ENCODE measurements at places on chromosomes 2 and 18.

DNA sequence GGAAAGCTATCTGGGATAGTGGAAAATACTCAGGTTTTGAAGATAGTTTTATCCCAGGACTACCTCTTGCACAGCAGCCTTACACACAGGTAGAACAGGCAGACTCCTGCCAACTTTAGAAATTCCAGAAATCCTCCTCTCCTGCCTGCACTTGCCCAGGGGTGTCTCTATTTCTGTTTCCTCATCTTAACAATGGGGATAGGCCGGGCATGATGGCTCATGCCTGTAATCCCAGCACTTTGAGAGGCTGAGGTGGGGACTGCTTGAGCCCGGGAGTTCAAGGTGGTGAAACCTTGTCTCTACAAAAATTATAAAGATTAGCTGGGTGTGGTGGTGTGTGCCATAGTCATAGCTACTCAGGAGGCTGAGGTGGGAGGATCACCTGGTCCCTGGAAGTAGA, 117.0 kb upstream of the ARL5A start:
- no peak for DNase-seq

DNA sequence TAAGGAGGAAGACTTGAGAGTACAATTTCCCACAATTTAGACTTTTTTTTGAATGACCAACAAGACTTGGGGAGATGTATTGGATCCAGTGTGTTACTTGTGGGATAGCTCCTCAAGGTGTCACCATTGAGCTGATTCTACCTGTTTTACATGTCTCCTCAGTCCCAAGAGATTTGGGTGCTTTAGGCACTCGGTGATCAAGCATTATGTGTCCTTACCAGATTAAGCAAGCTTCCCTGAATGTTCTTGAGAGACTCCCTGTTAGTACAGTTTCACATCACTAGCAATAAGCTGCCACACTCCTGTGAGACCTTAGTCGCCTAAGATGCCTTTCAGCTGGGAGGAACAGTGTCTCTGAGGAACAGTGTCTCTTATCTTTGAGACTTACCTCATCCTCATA, 384.3 kb upstream of the SYT4 start:
- DNase-seq, result no peak

DNA sequence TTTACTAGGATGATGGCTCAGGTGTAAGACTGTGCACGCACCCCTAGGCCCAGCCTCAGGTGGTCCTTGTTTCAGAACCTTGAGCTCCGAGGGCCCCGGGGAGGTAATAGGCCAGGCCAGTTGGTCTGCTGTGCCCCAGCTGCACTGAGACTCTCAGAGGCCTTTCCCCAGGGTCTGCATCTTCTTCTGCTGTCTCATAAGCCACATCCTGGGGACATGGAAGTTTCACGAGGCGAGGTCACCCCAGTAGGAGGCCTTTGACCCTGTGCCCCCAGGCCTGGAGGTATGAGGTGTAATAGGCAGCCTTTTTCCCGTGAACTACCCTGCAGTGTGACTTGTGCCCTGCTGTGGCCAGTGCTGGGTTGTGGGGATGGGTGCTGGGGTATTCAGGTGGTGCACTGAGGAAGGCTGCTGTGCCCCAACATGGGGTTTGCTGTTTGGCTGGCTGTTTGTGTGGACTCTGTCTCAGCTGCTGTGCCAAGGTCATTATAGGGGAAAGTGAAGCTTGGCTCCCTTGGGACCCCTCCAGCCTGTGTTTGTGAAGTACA, 6.9 kb downstream of the OXER1 start:
- no peak for DNase-seq

- DNase-seq, result no peak
Observed at GRCh38 chr18:30944773-30945417, 97.6 kb downstream of the DSC3 start.

DNA sequence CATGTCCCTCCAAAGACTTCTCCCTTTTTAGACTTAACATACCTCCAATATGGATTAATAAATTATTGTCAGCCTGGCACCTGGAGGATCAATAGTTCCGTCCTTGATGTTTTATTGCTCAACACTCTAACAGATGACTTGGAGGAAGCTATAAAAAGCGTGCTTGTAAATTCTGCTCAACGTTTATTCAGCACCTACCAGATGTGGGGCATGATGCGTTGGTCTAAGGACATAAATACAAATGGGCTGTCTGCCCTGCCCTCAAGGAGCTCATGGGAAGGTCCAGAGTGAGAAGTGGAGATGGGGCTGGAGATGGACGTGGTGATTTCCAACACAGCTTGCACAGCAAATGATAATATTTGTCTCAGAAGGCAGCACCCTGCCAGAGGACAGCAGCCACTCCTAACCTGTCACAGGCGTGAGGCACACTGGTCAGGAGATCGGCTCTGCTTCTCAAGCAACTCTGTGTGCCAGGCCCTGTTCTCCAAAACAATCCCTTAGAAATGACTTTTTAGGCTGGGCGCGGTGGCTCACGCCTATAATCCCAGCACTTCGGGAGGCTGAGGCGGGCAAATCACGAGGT, 25.5 kb upstream of the ZCCHC2 start:
- DNase-seq, result no peak

GRCh38 chr2:173571021-173571821, 216.5 kb downstream of the CDCA7 start:
- DNase-seq, result no peak

- no peak for DNase-seq
Observed at GRCh38 chr18:37251679-37252078, 313.9 kb downstream of the CELF4 start.

DNA sequence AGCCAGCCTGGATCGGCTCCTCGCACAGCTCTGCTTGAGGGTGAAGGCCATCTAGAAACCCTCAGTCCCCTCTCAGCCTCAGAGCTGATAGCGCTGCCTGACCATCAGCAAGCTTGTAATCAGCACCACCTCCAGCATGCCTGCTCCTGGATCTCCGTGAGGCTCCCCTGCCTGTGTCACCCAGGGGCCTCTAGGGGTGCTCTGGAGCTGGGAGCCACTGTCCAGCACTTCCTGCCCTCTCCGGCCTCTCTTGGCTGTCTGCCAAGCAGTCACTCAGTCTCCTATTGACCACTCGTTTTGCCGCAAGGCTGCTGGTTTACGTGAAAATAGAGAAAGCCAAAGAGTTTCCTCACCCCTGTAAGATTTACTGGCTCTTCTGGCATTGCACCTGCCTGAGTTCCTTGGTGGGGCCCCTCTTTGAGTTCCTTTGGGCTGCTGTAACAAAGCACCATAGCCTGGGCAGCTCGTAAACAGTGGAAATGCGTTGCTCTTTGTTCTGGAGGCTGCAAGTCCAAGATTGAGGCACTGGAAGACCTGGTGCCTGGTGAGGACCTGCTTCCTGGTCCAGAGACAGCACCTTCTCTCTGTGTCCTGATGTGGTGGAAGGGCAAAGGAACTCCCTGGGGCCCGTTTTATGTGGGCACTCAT, 17.9 kb downstream of the CAPN10 start:
- peak; percentile 58 for DNase-seq

GRCh38 chr2:190867212-190867611, 13.4 kb upstream of the GLS start:
- no peak for DNase-seq

DNA sequence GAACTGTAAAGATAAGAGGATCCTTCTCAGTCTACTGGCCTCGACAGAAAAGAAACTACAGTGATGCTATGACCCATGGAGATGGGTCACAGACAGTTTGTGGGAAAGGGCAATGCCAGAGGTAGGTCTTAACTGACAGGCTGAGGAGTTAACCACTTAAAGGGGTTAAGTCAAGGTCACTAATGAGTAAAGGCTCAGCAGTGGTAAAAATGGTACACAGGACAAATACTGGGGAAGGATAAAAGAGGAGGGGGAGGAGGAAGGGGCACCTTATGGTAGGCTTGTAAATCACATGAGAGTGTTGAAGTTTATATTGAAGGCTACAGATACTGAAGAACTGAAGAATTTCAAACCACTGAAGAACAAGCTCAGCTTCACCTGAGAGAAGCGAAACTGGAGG, 9.9 kb downstream of the IER3IP1 start:
- DNase-seq, result no peak

GRCh38 chr2:152791979-152792378, 73.6 kb downstream of the ARL6IP6 start:
- no peak for DNase-seq

GRCh38 chr2:69916106-69916505, 1.2 kb downstream of the MXD1 start:
- DNase-seq, result no peak

DNA sequence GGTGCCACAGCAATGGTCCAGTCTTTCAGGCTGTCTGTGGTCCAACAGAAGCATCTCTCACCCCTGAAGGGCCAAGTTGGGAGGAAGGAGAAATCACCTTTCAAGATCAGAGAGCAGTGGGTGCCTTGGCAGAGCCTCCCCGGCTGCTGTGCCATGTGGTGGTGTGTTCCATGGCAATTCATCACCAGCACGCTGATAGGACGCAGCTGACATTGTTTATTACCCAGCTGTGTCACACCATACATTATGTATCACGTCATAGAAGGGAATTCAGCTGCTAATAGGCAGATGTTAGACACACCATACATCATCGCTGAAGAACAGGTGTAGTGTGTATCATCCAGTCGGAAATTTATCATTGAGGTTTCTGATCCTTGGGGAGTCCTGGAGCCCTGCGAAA, 29.6 kb upstream of the RPL31 start:
- no peak for DNase-seq

DNA sequence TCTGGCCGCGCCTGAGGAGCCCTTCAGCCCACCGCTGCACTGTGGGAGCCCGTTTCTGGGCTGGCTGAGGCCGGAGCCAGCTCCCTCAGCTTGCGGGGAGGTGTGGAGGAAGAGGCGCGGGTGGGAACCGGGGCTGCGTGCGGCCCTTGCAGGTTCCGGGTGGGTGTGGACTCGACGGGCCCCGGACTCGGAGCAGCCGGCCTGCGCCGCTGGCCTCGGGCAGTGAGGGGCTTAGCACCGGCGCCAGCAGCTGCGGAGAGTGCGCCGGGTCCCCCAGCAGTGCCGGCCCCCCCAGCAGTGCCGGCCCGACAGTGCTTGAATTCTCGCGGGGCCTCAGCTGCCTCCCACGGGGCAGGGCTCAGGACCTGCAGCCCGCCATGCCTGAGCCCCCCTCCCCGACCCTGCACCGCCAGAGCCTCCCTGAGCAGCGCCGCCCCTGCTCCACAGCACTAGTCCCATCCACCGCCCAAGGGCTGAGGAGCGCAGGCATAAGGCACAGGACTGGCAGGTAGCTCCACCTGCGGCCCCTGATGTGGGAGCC, 534.2 kb downstream of the ZNF804A start:
- DNase-seq, result no peak

GRCh38 chr18:73316513-73316912, 448.7 kb upstream of the NETO1 start:
- DNase-seq, result no peak

- DNase-seq, result no peak
Observed at GRCh38 chr18:30987467-30988241, 54.9 kb downstream of the DSC3 start.

DNA sequence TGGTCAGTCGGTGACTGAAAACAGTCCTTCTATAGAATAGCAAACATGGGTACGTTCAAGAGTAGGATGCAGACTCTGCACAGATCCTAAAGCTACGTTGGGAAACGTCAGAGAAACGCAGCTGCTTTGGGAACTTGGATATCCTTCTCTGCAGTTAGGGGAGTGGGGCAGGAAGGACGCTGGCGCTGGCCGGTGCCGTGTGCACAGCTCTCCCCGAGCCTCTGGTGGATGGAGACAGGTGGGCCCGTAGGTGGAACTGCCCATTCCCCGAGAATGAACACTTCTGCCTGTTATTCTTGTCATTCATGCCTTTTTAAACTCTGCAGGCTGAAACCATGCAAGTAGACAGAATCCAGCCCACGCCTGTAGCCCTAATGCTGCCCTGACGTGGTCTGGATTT, 91.7 kb upstream of the MBOAT2 start:
- DNase-seq, result no peak

GRCh38 chr2:98277162-98277859, 68.9 kb upstream of the CNGA3 start:
- DNase-seq, result no peak

DNA sequence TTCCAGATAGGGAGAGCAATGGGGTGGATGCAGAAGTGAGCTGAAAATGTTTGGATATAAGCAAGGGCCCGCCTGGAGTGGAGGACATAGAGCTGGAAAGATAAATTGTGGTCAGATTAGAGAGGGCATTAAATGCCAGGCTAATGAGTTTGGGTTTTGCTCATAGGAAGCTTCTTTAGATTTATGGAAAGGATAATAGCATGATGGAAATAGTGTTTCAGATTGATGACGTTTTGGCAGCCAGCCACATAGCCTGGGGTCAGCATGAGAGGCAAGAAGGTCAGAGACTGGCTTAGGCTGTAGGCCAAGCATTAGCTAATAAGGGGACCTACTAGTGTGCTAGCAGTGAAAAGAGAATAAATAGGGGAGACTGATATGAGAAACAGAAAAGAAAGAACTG, 321.6 kb downstream of the STK39 start:
- DNase-seq, result no peak

- DNase-seq, result no peak
Observed at GRCh38 chr18:57035590-57035989, 111.3 kb upstream of the BOD1L2 start.

All from right forelimb (tissue), 1 donor.